ENCODE measurements at places on chromosomes 5 and 9. TPM values are rescaled to one million over a fixed set of nuclear protein-coding genes. Genes with fewer than 3 reads are reported as not detected.

- DNase-seq: no peak
Measured at GRCh38 chr5:82885627-82886389, 191.4 kb downstream of the TMEM167A start.

GRCh38 chr5:132050136-132050535 is 10.3 kb upstream of the IL3 start:
- peak; percentile 45 for DNase-seq

- DNase-seq: peak; percentile 26
Measured at GRCh38 chr9:93648836-93649235, 72.5 kb downstream of the PHF2 start.

Gene MTX3
- 28.1 TPM for total RNA-seq

Gene CDH9
- 39.2 TPM for total RNA-seq

Gene ALDH1A1
- total RNA-seq: 43.4 TPM
